Glutamatergic neuron (in vitro differentiated cells): ENCODE measurements at places on chromosomes 2 and 18.

DNA sequence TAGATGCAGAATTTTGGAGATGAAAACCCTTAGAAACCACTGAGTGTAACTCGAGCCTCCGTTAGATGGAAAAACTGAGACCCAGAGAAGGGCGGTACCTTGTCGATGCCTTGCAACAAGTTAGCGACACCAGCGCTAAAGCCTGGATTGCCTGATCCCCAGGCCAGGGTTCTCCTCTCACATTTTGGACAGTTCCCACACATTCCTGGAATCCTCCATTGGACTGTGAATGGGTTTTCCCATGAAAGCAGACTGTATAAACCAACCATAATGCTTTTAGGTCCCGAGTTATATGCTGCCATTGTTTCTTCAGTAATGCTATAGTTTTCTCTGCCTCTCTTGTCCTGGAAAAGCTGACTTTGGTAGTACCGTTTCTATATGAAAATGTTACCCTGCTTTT lies 37.1 kb upstream of the LPIN1 start:
- no peak for DNase-seq

DNA sequence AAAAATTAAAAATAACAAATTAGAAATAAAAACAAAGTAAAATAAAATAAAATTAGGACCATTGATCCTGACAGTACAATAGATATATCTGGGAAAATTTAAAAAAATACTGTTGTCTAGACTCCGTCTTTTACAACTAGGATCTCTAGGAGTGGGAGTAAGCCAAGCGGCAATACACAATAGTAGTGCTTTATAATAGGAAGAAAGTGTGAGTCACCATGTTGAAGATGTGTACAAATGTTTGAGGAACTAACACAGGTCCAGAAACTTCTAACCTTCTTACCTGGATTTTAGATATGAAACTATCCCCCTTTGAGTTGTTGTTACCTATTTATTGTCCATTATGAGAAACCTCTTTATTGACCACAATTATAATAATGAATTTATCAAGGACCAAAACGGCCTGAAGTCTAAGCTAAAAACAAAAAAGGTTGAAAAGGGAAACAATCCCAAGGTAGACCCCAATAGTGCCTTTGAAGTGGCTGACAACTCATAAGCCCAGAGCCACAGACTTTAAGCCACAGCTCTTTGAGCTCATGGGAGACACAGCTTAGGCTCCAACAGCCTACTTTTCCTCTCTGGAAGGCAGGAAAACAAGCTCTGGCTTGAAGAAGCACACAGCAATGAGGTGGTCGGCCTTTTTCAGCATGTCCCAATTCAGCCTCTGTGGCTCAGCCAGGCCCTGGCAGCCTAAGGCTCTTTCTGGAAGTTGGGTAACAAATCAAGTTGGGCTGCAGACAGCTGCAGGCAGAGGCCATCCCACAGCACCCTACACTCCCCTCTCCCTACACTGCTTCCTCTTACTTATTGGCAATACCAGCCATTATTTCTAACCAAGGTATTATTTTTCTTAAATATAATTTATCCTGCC lies 62.9 kb downstream of the AQP4 start:
- no peak for DNase-seq

DNA sequence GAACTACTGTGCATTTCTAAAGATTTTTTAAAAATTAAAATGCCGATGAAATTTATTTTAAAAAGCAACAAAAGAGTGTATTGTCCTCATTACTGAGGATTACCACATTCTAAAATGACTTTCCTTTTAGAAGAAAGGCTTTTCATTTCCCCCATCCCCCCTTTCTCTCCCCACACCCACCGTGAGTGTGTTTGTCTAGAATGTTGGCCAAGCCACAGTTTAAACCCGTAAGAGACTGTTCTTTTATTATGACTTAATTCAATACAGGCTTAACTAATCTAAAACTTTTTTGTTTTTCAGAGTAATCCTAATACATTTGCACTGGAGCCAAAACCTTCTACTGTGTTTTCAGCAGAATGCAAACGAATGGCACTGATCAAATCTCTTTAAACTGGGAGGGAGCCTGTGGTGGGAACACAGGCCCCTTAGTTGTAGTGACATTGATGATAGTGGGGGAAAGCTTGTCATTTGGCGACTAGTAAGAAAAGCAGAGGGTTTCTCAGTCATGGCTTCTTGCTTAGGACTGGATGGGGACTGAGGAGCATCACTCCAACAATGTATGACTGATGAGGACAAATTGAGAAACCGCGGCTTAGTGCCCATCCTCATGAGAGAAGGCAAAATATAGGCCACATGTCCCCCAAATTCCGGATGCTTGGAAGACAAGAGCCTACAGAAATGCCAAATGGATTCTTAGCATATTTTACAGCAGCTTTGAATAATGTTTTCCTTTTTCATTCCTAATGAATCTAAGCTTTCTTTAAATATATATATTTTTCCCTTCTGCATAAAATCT lies 154.0 kb upstream of the SMIM21 start:
- DNase-seq: no peak

DNA sequence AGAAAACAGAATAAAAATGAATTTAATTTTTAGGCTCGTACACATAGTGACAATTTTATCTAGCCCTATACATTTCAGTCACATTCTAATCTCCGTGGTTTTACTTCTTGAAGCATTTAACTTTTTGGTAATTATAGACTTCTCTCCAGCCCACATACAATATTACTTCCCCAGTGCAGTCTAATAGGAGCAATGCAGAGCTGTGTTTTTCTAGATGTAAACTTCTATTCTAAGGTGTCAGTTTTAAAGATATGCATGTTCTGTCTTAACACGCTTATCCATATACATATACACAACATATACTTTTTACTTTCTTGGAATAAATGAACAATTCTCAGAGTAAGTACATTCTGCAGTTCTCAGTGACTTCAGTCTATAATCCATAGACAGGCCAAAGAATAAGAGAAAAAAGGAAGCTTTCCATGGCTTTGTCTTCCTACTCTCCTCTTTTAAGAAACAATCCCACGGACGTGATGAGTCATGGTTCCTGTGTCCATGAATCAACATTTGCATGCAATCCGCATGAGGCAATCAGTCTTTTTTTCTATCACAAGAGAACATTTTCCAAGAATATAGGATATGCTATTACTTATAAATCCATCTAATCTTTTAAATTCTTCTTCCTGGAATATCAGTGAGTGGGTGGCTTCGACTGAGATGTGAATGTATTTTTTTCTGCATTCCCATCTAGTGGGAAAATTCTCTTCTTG lies 42.8 kb downstream of the CCDC102B start:
- DNase-seq: no peak

- no peak for DNase-seq
Measured at GRCh38 chr2:28399289-28399688, 6.6 kb downstream of the FOSL2 start.

DNA sequence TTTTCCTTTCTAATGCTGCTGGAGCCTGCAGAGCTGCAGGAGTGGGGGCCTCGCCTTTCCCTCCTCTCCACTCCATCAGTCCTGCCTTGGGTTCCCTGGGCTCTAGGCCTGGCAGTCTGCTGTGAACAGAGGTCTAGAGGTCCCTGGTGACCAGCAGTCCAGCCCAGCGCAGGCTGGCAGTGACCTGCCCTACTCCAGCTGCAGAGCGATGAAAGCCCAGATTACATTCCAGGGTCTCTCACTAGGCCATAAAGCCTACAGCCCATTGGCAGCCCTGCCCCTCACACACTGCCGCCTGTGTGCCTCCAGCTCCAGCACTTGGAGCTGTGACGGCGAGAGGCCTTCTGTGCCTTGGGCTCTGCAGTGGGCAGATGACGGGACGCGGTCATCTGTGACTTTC lies 14.8 kb upstream of the MAL start:
- no peak for DNase-seq

DNA sequence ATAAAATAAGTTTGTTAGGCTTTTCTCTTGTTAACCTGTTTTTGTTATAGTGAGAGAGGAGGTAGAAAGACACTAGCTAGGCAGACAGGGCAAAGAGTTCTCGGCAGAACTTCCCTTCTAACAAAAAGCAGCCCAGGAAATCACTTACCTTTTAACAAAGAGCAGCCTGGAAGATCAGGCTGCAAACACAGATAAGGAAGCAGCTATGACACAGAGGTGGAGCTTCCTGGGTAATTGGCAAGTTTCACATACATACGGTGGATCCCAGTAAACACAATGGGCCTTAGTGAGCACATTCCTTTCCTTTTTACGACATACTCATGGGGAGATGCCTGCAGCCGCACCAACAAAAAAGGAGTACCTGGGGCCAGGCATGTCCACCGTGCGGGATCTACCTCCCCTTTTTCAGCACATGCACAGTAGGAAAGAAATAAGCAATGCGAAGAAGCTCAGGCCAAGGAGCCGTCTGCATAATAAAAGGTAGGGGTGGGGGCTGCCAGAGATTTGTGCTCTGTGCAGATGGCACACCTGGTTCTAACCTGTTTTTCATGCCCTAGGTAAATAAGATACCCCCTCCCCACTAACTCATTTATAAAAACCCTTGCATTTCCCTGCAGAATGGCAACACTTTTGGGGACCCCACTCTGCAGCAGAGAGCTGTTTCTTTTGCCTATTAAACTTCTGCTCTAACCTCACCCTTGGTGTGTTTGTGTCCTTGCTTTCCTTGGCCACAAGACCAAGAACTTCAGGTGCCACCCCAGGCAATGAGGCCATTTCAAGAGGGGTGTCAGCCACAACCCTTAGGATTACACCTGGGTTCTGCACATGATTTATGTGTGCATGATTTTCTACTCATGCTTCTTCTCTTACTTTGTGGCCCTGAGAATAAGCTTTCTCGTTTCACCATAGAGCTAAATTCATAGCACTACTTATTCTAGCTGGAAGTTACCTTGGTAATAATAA lies 26.5 kb downstream of the MDH1 start:
- DNase-seq: no peak

DNA sequence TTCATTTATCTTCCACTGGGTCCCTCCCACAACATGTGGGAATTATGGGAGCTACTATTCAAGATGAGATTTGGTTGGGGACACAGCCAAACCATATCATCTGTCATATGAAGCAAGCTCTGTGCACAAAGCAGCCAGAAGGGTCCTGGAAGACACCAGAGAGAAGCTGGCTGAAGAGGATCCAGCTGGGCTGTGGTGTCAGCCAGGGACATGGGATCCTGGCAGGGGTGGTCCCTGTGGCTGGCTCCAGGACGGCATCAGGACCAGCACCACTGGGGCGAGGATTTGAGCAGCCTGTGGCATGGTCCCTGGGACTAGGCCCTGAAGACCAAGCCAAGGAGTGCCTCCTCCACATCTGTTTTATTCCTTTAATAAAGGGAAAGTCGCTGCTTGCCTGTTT lies 84.8 kb upstream of the HDAC4 start:
- no peak for DNase-seq

- no peak for DNase-seq
Measured at GRCh38 chr2:215693193-215693998, 257.5 kb upstream of the FN1 start.

- no peak for DNase-seq
Measured at GRCh38 chr2:120431386-120432292, 85.7 kb downstream of the INHBB start.

- DNase-seq: no peak
Measured at GRCh38 chr2:120367649-120368048, 21.7 kb downstream of the INHBB start.

GRCh38 chr18:14921547-14921946 lies 173.6 kb downstream of the ANKRD30B start:
- no peak for DNase-seq

- no peak for DNase-seq
Measured at GRCh38 chr2:148615381-148615841, 29.1 kb upstream of the EPC2 start.

GRCh38 chr2:63786471-63786870 lies 55.2 kb upstream of the UGP2 start:
- DNase-seq: no peak

GRCh38 chr18:79879566-79879965 lies 71.9 kb downstream of the SLC66A2 start:
- DNase-seq: no peak
